Activated CD4-positive, alpha-beta T cell treated with anti-CD3 and anti-CD28 coated beads, Interleukin-2, Interleukin-6, amounts not matched to agents 100 ng/mL and 50 ng/mL, durations not matched to agents 16 hours and 8 hours (primary cell): ENCODE measurements at places on chromosomes 11 and 22.

- no peak for DNase-seq
These were observed 61.2 kb upstream of the CLTCL1 start for GRCh38 chr22:19352766-19353165.

DNA sequence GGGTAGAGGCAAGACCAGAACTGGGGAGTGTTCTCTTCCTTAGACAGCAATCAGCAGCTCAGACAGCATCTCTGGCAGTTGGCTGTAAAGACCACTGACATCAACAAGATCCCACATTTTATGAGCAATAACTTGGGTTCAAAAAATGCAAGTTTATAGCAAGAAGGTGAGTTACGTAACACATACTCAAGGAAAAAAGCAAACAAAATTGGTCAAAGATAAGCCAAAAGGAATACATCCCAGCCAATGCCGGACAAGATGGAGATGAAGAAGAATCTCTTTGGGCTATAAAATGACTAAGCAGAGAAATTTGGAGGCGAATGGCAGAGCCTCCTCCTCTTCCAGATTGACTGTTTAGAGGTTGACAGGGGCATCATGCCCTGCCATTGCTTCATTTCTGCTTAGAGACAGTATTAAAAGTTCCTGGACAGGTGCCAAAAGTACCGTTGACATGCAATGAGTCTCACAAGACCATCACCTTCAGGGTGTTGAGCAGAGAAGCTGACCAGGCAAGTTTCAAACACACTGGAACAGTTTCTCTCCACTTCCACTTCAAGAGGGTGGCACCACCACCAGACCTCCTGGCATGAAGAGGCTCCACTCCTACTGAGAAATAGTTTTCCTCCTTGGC is 55.9 kb downstream of the ENDOD1 start:
- no peak for DNase-seq

GRCh38 chr11:46335271-46335670 is 12.0 kb upstream of the DGKZ start:
- DNase-seq: no peak

DNA sequence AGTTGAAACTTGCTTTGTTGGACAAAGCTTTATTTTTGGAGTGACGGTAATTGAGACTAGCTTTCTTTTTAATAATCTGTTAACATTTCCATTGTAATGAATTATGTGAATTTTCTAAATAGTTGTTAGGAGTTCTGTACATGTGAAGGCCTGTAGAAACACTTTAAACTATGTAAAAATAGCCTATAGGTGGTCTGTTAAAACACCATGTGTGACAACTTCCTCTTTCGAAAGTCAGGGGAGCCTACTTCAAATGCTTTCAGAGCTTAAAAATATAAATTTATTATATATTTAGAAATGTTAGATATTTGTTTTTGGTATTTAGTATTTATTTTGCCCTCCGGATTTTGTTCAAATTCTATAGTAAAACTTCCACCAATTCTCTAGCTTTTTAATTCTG is 28.7 kb downstream of the DDIAS start:
- no peak for DNase-seq

- peak; percentile 86 for DNase-seq
These were observed 75.7 kb downstream of the DEPDC5 start for GRCh38 chr22:31829505-31829904.

- DNase-seq: no peak
These were observed 46.8 kb upstream of the KCNQ1OT1 start for GRCh38 chr11:2746401-2747247.

- no peak for DNase-seq
These were observed 649.7 kb downstream of the METTL15 start for GRCh38 chr11:28757725-28758515.

DNA sequence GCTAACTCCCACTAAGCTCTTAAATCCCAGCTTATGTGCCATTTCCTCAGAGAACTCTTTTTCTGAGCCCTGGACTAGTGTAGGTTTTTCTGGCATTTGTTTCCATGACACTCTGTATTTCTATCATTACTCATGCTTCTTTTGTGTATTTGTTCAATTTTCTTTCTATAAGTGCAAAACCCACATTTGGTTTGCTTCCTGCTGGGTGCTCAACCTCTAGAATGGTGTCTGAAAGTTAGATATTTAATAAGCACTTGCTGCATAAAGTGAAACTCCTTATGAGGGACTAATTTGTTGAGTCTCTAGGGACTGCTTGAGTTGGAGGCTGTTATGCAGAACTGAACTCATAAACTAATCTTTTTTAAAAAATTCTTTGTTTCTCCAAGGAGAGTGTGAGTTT is 68.6 kb downstream of the SYT9 start:
- no peak for DNase-seq

- peak; percentile 51 for DNase-seq
These were observed 39.3 kb downstream of the PDGFB start for GRCh38 chr22:39205344-39206021.

DNA sequence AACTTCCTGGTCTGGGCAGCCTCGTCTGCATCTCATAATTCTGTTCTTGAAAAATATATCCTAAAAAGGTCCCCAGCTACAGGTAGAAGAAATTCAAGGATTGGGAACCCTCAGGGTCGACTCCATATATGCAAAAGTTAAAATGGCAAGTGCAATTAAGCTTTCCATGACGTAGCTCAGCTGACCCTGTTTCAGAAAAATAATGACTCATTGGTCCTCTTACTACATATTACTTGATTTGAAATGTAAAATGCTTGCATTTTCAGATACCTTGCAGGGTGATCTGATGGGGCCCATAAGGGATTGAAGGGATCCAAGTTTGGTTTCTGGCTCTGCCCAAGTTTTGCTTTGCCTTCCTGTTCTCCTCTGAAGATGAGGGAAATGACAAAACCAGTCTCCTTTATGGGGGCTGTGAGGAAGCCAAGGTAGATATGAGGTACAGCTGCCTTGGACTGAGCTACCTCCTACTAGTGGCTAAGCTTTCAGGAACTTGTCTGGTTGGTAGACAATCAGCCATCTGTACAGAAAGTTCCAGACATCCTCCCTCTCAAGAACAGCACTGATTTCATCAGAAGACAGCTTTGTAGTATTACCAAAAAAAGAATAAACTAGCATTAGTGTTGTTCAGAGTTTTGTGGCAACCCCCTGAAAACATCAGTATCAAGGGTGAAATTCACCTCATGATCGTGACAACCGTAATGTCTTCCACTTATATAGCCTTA is 177.3 kb downstream of the DBX1 start:
- DNase-seq: no peak

GRCh38 chr22:47116426-47117341 is 354.2 kb downstream of the TBC1D22A start:
- no peak for DNase-seq

DNA sequence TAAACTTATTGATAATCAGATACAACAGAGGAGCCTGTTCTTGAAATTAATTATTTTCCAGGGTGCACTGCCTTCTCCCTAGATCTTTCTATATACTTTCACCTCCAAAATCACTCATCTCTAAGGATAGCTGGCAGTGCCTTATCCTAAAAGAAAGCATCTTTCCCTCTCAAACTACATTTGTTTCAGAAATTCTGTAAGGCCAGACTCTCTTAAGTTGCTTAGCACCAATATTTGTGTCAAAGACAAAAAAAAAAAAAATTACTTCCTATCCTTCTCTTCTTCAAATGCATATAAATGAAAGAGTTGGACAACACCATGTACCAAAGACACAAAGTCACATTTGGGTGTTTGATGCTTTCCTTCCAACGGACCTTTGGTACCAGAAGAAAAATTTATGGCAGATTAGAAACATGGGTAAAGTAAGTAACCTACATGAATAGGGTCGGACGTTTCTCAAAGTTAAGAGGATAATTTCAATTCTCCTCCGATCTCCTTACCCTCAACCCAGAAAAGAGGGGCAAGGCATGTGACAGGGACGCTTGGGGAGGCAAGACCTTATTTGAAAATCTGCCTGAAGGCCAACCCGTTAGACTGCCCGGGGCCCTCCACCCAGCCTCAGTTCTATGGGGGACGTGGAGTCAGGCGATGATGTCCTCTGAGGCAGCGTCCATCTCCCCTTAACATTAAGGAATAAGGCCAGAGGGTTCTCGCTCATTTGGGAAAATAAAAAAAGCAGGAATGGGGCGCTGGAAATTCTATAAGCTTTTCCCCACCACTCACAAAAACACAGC is 66.3 kb downstream of the ETS1 start:
- DNase-seq: no peak

GRCh38 chr11:64316672-64317324 is 561 bp downstream of the TRMT112 start:
- DNase-seq: peak; percentile 78

- DNase-seq: peak; percentile 64
These were observed 2.9 kb downstream of the LIF start for GRCh38 chr22:30243661-30244060.

DNA sequence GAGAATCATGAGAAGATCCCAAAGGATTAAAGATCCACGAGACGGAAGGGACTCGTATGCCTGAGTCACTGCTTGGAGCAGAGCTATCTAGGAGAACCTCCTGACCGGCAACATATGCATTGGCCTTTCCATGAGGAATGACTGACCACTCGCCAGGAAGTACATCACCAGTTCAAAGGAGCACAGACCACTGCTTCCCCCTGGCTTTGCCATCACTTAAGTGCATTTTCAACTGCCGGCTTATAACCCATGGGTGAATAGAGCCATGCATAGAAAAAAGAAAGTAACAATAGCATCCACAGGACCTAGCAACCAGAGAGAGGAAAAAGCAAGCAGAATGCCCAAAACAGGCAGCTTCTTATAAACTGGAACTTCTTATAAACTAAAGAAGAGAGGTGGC is 98.3 kb upstream of the ZC3H12C start:
- no peak for DNase-seq

GRCh38 chr11:128745311-128746136 is 51.7 kb downstream of the FLI1 start:
- DNase-seq: no peak

GRCh38 chr11:43693731-43694130 is 13.2 kb downstream of the HSD17B12 start:
- no peak for DNase-seq

DNA sequence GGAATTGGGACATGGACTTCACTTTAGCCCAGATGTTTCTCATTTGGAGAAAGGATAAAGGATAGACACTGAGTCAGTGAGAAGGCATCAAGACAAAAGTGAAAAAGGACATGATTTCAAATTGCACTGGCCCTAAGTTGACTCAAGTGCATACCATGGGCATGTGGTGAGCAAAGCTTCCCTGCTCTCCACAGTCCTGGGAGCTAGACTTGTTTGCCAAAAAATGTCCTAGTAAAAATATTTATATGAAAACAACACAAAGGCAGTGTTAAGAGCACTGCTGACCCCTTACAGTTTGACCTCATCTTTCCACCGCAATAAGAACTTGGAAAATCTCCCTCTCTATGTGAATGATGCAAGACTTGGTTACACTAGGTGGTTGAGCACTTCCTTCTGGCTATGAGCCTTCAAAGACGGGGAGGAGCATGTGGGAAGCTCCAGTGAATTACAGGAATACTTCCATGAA is 46.5 kb upstream of the FIBIN start:
- no peak for DNase-seq

- no peak for DNase-seq
These were observed at the start of gene CECR2 for GRCh38 chr22:17369439-17370025. Gene CECR2 (plus strand): TSS chr22:17369460. CDS start chr22:17369784, 324 bp downstream.

- no peak for DNase-seq
These were observed 42.9 kb downstream of the YWHAH start for GRCh38 chr22:31987218-31987617.

DNA sequence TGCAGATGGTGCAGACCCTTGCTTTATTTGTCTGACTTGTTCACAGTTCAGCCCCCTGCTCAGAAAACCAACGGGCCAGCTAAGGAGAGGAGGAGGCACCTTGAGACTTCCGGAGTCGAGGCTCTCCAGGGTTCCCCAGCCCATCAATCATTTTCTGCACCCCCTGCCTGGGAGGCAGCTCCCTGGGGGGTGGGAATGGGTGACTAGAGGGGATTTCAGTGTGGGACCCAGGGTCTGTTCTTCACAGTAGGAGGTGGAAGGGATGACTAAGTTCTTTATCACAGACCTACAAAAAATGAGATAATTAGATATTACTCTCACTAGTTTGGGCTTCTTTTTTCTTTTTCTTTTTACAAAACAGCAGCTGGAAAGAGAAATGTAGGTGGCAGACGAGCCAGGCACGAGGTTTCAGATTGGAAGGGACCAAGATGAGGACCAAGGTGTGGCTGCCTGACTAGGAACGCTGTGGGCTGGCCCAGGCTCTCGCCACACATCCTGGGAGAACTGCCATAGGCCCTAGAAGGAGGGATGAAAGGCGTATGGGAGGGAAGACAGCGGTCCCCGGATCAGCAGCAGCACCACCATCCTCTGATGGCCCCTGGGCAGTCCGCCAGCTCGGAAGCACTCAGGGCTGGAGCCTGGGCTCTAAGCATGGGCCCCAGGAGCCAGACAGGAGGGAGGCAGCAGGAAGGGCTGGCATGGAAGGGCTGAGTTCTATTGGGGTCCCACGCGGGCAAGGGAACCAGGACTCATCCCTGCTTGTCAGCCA is 14.2 kb downstream of the TXN2 start:
- no peak for DNase-seq

- DNase-seq: no peak
These were observed 105.4 kb upstream of the PITPNB start for GRCh38 chr22:28024422-28024888.

GRCh38 chr11:117442869-117443239 is 115.2 kb downstream of the CEP164 start:
- DNase-seq: no peak

DNA sequence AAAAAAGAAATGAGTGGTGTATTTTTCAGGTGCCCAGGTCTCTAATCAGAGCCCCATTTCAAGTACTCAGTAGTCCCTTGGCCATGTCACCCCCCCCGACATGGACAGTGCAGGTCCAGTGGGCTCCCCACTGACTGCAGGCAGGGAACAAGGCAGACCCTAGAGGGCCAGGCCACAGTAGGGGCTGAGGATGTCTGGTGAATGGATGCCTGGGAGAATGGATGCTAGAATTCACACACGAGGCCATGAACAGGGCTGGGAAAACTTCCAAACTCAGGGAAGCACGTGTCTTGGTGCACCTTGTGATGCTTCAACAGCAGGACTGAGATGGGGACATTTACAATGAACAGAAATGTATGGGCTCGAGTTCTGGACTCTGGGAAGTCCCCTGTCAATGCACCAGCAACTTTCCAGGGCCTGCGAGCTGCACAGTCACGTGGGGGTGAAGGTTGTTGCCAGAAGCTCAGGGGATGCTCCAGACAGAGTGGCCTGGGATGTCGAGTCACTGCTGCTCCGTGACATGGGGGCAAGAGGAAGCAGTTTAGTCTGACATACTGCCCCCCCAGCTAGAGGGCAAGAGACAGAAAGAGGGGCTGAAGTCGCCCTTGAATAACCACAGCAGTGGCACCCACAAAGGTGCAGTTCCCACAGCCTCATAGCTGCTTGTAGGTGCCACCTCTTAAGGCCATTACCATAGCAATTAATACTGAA is 3.1 kb downstream of the APOBEC3G start:
- no peak for DNase-seq

GRCh38 chr22:44964722-44965078 is 45.1 kb downstream of the PHF21B start:
- no peak for DNase-seq
